Endothelial cell (in vitro differentiated cells): ENCODE measurements at places on chromosomes 3 and 15. TPM values are rescaled to one million over a fixed set of nuclear protein-coding genes. Genes with fewer than 3 reads are reported as not detected.

Gene HRG
- total RNA-seq = not detected

- no peak overlapping the region for H3K27ac ChIP-seq
- H3K4me1 ChIP-seq = no peaks in the 10 kb centered on the region
- no peak for DNase-seq
- no peak overlapping the region for H3K4me3 ChIP-seq
- no peaks in the 10 kb centered on the region for H3K36me3 ChIP-seq
- no peaks in the 10 kb centered on the region for H3K27me3 ChIP-seq
Observed at GRCh38 chr15:71549697-71550096, 260.7 kb upstream of the NR2E3 start.

DNA sequence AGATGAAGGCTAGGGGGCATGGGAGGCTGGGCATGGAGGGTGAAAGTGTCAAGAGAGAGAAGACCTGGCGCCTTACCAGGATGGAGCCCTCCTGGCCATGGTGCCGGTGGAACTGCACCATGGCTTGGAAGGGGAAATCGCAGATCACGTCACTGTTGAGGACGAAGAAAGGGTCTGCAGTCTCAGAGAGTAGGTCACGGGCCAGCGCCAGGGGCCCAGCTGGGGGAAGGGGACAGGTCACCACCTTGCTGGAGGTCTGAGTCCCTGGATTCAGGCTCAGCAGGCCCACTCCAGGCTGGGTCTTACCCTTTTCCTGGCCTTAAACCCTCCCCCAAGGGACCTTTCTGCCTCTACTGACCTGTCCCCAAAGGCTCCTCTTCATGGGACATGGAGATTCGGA lies 855 bp downstream of the GMPPB start:
- H3K4me1 ChIP-seq = peaks cover 9% of the 10 kb centered on the region
- DNase-seq = no peak
- H3K27ac ChIP-seq = peak overlapping the region; percentile 93
- H3K27me3 ChIP-seq = peaks cover 22% of the 10 kb centered on the region
- peak overlapping the region; percentile 96 for H3K4me3 ChIP-seq

Gene NT5DC2
- 252 TPM for total RNA-seq

DNA sequence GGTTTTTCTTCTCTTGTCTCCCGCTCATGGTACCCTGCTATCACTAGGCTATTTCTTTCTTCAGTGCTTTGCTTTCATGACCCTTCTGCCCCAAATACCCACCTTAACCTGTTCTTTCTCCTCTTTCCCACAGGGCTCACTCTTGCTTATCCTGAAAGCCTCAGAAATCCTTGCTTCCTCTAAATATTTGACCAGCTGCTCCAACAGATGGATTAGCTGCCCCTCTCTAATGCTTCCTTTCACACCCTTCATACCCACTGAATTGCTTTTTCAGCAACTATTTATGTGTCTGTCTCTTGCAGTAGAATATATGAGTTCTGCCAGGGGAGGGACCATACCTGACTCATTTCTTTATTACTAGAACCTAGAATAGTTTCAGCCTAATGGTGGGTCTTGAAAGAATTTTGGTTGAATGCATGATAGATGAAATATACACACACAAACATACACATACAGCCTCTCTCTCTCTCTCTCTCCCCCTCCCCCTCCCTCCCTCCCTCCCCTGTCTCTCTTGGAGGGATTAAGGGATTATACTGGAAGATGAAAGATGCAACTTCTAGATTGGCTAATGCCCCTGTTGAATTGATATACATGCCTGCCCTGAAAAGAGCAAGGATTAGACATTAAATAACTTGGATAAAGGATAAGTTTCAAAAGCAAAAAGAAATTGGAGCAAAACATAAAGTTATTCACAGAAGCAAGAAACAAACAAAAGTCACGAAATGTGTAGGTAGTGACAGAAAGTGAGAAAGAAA lies 95.0 kb upstream of the GADL1 start:
- no peak for DNase-seq
- H3K27me3 ChIP-seq = no peaks in the 10 kb centered on the region
- H3K4me1 ChIP-seq = peaks cover 9% of the 10 kb centered on the region
- no peak overlapping the region for H3K4me3 ChIP-seq
- H3K36me3 ChIP-seq = no peaks in the 10 kb centered on the region

DNA sequence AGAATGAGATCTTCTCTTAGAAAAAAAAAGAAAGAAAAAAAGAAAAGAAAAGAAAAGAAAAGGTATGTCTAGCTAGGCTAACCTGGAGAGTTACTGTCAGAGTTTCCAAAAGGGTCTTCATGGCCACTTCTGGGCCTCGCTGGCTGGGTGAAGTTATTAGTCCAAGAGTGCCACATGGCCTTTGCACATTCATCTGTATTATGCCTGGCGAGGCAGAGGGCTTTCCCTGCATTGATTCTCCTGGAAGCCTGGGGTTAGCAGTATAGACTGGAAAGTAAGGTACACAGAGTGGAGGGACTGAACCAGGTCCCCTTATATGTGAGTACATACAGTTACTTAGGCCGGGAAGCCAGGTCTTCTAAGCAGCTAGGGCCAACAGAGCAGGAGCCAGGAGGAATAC lies 54.8 kb upstream of the CGNL1 start:
- peaks cover 49% of the 10 kb centered on the region for H3K4me1 ChIP-seq
- peaks cover 21% of the 10 kb centered on the region for H3K27me3 ChIP-seq
- H3K27ac ChIP-seq = no peak overlapping the region

- DNase-seq = no peak
- H3K4me3 ChIP-seq = no peak overlapping the region
Observed at GRCh38 chr3:16893618-16894200, 9.0 kb downstream of the PLCL2 start.

DNA sequence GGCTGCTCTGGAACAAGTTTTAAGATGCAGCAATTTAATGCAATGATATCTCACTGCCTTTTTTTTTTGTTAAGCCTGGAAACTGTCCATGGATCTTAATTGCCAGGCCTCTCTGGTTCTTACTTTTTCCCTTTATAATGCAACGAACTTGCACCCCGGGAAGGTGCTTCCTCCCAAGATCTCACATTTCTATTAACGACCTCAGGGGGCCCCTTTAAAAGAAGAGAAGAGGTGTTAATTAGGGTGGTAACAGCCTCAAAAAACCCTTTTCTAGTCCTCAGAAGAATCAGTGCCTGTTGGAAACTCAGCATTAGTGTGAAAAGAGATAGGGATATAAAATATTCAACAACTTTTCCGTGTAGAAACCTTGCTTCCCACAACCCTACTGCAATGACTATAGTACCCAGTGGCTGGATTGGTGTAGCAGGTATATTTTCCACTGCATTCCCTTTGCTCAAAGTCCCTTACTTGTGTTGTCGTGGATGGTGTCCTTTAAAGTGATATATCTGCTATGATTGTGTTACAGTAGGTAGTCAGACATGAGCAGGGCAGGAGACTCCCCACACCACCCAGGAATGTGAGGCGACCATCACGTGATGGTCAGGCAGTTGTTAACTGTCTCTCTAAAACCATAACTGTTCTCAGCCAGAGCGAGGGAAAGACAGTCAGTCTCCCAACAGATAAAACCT lies 121.8 kb downstream of the CTNNB1 start:
- no peaks in the 10 kb centered on the region for H3K36me3 ChIP-seq
- H3K27me3 ChIP-seq = no peaks in the 10 kb centered on the region
- H3K4me1 ChIP-seq = peaks cover 13% of the 10 kb centered on the region
- no peak for DNase-seq

Gene WNT5A
- total RNA-seq = 9.7 TPM

DNA sequence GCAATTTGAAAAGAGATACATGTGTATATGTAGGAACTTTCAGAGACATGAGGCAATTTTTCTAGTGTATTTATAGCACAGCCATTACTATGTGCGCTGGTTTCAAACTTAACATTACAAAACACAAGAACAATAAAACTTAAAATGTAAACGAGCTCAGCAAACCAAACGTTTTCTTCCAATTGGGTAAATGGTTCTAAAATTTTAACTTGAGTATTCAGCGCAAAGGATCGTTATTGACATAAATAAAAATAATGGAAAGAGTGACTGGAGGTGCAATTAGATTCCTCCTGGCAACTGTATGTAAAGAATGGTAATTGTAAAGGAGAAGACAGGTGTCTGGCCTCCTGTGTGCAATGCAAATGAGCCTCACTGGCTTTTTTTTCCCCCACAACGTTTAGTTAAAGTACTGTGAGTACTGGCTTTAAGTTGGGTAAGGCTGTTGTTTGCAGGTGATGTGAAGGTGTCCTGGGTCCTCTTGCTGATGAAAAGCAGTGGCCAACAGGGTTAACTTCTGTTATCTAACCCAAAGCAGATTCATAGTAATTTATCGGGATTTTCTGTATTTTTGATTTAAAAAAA lies 14.1 kb upstream of the GADL1 start:
- no peak for DNase-seq
- no peaks in the 10 kb centered on the region for H3K4me1 ChIP-seq
- no peak overlapping the region for H3K4me3 ChIP-seq
- H3K27me3 ChIP-seq = no peaks in the 10 kb centered on the region

- H3K27me3 ChIP-seq = peaks cover 4% of the 10 kb centered on the region
- DNase-seq = no peak
- H3K36me3 ChIP-seq = no peaks in the 10 kb centered on the region
- H3K27ac ChIP-seq = no peak overlapping the region
- H3K4me3 ChIP-seq = no peak overlapping the region
- peaks cover 4% of the 10 kb centered on the region for H3K4me1 ChIP-seq
Observed at GRCh38 chr3:194054961-194055360, 81.0 kb upstream of the HES1 start.

Gene TGFBR2
- total RNA-seq = 68.7 TPM

Gene GYG1
- 44.8 TPM for total RNA-seq

DNA sequence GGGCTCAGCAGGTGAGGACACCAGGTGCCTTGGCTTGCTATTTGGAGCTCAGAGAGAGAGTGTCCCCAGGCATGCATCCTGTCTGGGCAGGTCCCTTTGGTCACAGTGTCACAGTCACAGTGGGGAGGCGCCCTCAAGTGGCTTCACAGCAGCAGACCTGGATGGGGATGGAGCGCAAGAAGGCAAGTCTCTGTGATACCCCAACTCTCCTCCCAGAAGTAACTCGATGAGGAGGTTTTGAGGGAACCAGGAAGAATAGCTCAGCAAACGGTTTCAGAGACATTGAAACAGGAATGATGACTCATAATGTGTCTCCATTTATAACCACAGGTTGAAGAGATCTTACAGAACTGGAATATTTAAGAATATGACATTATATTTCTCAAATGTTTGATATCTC lies 66.5 kb upstream of the SH3GL3 start:
- no peaks in the 10 kb centered on the region for H3K36me3 ChIP-seq
- no peak overlapping the region for H3K4me3 ChIP-seq
- H3K4me1 ChIP-seq = peaks cover 7% of the 10 kb centered on the region
- peak overlapping the region; percentile 43 for H3K27ac ChIP-seq
- DNase-seq = peak; percentile 40
